CD4-positive, alpha-beta T cell (primary cell): ENCODE measurements at places on chromosomes 4 and X.

GRCh38 chr4:113232194-113232593 is 182.7 kb downstream of the ANK2 start:
- H3K27ac ChIP-seq = no peak overlapping the region
- no peaks in the 10 kb centered on the region for H3K36me3 ChIP-seq
- H3K27me3 ChIP-seq = no peaks in the 10 kb centered on the region
- no peak for DNase-seq

DNA sequence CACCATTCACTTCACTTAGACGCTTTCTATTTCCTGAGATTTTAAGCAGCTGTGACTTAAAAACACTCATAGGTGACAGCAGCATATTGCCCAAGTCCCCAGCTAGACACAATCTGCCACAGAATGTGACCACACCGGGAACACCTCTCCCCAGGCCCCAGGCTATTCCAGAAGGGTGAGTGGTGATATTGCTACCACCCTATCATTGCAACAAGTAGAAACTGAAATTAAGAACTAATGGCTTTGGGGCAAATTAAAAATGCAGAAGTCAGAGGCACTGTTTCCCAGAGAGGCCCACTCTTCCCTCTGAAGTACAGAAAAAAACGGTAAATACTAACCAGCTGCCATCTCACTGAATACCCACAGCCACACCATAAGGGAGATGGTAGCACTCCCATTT is 35.0 kb downstream of the QDPR start:
- peaks cover 3% of the 10 kb centered on the region for H3K4me1 ChIP-seq
- peaks cover 3% of the 10 kb centered on the region for H3K36me3 ChIP-seq
- no peak overlapping the region for H3K4me3 ChIP-seq
- H3K27ac ChIP-seq = no peak overlapping the region
- no peaks in the 10 kb centered on the region for H3K27me3 ChIP-seq

GRCh38 chr4:147658501-147658900 is 25.5 kb downstream of the PRMT9 start:
- no peak for DNase-seq
- H3K27me3 ChIP-seq = no peaks in the 10 kb centered on the region
- no peak overlapping the region for H3K4me3 ChIP-seq
- H3K4me1 ChIP-seq = no peaks in the 10 kb centered on the region
- H3K36me3 ChIP-seq = peaks cover 35% of the 10 kb centered on the region
- no peak overlapping the region for H3K27ac ChIP-seq

DNA sequence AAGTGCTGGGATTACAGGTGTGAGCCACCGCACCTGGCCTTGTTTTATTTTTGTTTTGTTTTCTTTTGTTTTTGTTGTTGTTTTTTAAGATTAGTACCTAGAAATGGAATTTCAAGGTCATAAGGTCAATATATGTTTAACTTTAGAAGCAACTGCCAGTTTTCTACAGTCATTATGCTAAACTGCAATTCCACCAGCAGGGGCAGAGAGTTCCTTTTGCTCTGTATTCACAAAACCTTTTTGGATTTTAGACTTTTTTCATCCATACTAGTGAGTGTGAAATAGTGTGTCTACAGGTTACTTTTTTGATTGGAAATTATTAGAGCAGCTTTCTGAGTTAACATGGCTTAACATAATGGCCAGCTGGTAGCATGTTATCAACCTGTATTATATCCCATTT is 580.6 kb downstream of the TRIML1 start:
- H3K27me3 ChIP-seq = no peaks in the 10 kb centered on the region
- DNase-seq = no peak
- H3K4me1 ChIP-seq = no peaks in the 10 kb centered on the region

- H3K4me1 ChIP-seq = no peaks in the 10 kb centered on the region
- no peak overlapping the region for H3K4me3 ChIP-seq
- no peak overlapping the region for H3K27ac ChIP-seq
- H3K36me3 ChIP-seq = no peaks in the 10 kb centered on the region
- DNase-seq = peak; percentile 12
These were observed 5.1 kb upstream of the GABRQ start for GRCh38 chrX:152632445-152633097.

DNA sequence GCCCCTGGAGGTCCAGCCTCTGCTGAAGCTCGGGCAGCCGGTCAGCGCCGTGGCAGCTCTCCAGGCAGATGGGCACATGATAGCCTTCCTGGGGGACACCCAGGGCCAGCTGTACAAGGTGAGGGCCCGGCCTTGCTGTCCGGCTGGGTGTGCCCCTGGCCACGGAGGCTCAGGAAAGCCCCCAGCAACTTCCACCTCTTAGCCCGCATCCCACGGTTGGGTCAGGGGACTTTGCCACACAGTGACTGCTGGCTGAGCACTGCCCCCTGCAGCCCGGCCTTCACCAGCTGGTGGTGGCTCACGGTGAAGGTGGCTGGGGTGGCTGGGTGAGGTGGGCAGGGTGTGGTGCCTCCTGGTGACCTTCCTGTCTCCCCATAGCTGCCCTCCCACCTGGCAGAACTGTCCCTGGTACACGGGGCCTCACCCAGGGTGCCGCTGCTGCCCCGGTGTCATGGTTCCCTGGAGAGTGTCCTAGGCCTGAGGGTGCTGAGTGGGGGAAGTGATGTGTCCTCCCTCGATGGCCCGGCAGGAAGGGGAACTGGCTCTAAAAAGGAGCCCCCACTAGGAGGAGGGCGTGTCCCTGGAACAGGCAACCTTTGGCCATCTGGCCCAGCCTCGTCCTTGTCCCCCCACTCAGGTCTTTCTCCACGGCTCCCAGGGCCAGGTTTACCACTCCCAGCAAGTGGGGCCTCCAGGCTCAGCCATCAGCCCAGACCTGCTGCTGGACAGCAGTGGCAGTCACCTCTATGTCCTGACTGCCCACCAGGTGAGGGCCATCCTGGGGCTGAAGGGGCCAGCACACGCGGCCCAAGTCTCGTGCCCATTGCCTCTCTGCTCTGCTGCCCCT is 4.5 kb downstream of the PLXNB3 start:
- no peaks in the 10 kb centered on the region for H3K36me3 ChIP-seq
- H3K4me1 ChIP-seq = peaks cover 9% of the 10 kb centered on the region
- H3K4me3 ChIP-seq = no peak overlapping the region
- H3K27ac ChIP-seq = no peak overlapping the region
- no peaks in the 10 kb centered on the region for H3K27me3 ChIP-seq

- H3K36me3 ChIP-seq = no peaks in the 10 kb centered on the region
- H3K27ac ChIP-seq = no peak overlapping the region
- no peaks in the 10 kb centered on the region for H3K4me1 ChIP-seq
- no peak for DNase-seq
These were observed 85.1 kb downstream of the SLC9A7 start for GRCh38 chrX:46673620-46674359.

DNA sequence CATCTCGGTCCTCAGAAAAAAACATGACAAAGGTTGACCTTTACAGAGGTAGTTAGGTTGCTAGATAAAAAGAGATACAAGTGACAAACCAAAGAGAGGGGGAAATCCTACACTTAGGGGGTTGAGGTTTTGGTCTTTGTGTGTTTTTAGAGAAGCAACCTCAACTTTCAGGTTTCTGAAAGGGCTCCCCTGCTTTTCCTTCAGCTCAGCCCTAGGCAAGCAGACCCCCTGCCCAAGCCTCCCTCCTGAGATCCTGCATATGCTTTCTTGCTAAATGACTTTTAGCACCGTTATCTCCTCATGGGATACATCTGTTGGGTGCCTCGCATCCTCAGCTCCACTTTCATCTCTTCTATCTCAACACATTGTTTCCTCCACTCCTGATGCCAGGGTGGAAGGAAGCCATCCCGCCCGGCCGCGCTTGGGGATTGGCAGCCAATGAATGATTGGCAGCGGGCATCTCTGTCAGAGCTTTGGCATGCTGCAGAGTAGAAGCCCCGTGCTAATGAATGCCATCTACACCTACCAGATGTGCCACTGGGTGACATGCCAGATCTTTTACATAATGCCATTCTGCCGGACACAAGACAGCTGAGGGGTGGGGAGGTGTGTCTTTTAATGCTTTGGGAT is 15.0 kb upstream of the PRDM8 start:
- no peaks in the 10 kb centered on the region for H3K36me3 ChIP-seq
- peaks cover 41% of the 10 kb centered on the region for H3K4me1 ChIP-seq
- no peaks in the 10 kb centered on the region for H3K27me3 ChIP-seq
- H3K27ac ChIP-seq = peak overlapping the region; percentile 31

DNA sequence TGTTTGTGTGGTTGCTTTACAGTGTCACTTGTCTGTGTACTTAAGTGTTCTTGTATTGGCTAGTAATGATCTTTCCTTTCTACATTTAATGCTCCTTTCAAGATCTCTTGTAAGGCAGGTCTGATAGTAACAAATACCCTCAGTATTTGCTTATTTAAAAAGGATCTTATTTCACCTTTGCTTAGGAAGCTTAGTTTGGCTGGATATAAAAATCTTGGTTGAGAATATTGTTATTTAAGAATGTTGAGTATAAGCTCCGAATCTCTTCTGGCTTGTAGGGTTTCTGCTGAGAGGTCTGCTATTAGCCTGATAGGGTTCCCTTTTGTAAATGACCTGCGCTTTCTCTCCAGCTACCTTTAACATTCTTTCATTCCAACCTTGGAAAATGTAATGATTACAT is 35.7 kb downstream of the LCORL start:
- no peaks in the 10 kb centered on the region for H3K27me3 ChIP-seq
- no peak overlapping the region for H3K4me3 ChIP-seq

DNA sequence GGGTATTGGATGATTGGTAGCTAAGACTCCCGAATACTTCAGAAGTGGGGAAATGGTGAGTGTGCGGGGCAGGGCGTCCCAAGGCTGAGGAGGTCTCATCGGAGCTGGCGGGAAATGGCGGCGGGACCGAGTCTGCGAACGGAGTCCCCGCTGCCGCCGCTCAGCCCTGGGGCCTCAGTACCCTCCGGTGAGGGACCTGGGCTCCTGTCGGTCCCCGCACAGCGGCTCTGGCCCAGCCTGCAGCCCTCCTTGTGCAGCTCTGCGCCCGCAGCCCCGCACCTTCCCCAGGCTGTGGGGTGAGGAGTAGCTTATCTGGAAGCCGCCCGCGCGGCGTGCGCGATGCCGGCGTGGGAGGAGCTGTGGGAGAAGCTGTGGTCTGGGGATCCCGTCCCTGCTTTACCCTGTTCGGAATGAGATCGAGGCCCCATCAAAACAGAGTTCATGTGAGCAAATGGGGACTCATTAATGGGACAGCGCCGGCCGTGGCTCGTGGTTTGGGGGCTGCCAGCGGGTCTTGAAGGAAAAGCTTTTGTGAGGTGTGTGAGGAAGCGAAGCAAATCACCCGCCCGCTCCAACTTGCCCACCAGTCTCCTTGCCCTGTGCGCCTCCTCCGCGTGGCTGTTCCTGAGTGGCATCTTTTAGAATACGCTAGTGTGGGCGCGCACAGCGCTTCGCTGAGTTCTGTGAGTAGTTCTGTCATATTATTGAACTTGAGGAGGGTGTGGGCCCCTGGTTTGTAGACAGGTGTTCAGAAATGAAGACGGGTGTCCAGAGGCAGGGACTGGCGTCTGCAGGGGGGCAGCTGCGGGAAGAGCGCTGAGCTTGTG is 531 bp downstream of the ZNF141 start:
- peak overlapping the region; percentile 98 for H3K4me3 ChIP-seq
- H3K36me3 ChIP-seq = peaks cover 16% of the 10 kb centered on the region
- DNase-seq = peak; percentile 48
- H3K4me1 ChIP-seq = peaks cover 27% of the 10 kb centered on the region
- H3K27me3 ChIP-seq = no peaks in the 10 kb centered on the region

DNA sequence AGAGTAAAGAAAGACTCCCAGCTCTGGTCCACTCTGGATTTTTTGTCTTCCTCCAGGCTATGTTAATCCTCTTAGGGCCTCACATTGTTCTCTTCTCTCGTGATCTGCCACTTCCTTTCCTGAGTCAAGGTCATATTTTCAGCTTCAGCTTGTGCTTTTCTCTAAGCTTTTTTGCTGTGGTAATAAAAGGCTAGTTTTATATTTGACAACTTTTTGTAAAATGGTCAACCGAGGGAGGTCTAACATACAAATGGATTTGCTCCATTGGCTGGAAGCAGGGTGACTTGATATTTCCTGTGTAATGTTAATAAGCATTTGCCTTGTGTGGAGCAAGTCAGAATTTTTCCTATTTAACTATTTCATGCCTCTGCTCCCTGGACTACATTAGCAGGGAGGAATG is 239.7 kb downstream of the RAB28 start:
- H3K36me3 ChIP-seq = no peaks in the 10 kb centered on the region
- H3K27me3 ChIP-seq = no peaks in the 10 kb centered on the region
- H3K27ac ChIP-seq = no peak overlapping the region
- H3K4me3 ChIP-seq = no peak overlapping the region
- no peak for DNase-seq

GRCh38 chrX:72016881-72017783 is 106.5 kb downstream of the NHSL2 start:
- H3K27me3 ChIP-seq = no peaks in the 10 kb centered on the region
- H3K36me3 ChIP-seq = no peaks in the 10 kb centered on the region
- H3K4me3 ChIP-seq = no peak overlapping the region
- no peak overlapping the region for H3K27ac ChIP-seq
- DNase-seq = no peak

DNA sequence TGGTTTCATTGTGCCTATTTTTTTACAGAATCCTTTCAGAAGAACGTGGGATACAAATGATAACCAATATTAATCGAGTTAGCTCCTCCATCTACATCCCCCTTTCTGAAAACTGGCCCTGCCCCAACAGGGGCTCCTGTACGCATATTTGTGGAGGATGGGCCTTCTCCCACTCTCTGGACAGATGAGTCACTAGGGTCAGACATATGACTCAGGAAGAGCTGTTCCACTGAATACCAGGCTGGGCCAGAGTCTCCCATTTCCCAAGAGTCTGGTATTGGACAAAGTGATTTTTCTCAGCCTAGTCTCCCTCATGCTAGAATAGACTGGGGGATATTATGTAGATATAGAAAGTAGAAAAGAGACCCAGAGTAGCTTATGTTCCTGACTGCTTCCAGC is 142.4 kb downstream of the TSPAN5 start:
- DNase-seq = no peak
- H3K27ac ChIP-seq = no peak overlapping the region
- H3K27me3 ChIP-seq = no peaks in the 10 kb centered on the region
- no peak overlapping the region for H3K4me3 ChIP-seq
- H3K4me1 ChIP-seq = peaks cover 18% of the 10 kb centered on the region

DNA sequence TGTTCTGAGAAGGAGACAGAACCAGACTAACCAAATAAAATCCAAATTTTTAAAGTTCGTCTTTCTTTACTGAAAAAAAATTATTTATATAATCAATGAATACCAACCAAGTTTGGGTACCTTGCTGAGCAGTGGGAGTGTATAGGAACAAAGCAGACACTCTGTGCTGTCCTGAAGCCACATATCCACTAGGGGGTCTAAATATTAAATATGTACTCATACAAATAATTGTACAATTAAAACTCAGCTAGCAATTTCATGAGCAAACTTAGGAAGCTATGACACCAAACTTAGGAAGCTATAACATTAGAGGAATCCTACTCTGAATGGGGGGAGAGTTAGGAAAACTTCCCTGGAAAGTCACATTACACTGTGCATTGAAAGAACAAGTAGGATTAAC is 582.0 kb upstream of the EPHA5 start:
- no peak overlapping the region for H3K4me3 ChIP-seq
- no peaks in the 10 kb centered on the region for H3K27me3 ChIP-seq
- no peaks in the 10 kb centered on the region for H3K4me1 ChIP-seq
- no peak overlapping the region for H3K27ac ChIP-seq
